ENCODE measurements at places on chromosomes 7 and 10.

DNA sequence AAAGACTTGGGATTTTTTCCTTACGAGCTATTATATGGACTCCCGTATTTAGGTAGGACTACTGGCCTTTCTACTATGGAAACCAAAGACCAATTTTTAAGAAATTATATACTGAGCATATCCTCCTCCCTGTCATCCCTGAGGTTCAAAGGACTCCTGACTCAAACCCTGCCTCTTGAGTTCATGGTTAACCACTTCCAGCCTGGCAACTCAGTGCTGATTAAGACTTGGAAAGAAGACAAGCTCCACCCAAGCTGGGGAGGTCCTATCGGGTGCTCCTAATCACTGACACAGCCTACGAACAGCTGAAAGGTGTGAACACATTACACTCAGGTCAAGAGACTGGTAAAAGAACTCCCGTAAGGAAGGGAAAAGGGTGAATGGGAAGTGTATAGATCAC lies 66.8 kb downstream of the LYZL2 start:
- no peak for DNase-seq

GRCh38 chr10:33042565-33042964 lies 84.5 kb upstream of the ITGB1 start:
- DNase-seq, result no peak

DNA sequence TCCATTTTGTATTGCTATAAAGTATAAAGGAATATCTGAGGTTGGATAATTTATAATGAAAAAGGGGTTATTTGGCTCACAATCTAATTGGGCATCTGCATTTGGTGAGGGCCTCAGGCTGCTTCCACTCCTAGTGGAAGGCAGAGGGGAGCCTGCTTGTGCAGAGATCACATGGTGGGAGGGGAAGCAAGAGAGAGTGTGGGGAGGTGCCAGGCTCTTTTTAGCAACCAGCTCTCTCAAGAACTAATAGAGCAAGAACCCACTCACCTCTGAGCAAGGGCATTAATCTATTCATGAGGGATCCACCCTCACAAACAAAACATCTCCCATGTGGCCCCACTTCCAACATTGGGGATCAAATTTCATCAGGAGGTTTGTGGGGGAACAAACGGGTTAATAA lies 64.6 kb downstream of the OGDH start:
- no peak for DNase-seq

DNA sequence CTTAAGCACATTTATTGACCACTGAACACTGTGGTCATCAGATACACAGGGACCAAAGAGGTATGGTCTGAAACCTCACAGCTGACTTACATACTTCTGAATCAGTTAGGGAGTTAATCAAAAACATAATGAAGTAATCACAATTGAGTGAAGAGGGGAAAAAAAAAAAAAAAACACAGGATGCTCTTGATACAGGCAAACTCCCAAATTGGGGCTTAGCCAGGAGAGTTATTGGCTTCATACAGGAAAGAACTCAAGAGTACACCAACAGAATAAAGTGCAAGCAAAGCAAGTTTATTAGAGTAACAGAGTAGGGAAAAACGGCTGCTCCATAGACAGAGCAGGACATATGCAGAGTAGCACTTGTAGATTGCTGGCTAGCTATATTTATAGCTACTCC lies 917.0 kb downstream of the CNTNAP2 start:
- no peak for DNase-seq

DNA sequence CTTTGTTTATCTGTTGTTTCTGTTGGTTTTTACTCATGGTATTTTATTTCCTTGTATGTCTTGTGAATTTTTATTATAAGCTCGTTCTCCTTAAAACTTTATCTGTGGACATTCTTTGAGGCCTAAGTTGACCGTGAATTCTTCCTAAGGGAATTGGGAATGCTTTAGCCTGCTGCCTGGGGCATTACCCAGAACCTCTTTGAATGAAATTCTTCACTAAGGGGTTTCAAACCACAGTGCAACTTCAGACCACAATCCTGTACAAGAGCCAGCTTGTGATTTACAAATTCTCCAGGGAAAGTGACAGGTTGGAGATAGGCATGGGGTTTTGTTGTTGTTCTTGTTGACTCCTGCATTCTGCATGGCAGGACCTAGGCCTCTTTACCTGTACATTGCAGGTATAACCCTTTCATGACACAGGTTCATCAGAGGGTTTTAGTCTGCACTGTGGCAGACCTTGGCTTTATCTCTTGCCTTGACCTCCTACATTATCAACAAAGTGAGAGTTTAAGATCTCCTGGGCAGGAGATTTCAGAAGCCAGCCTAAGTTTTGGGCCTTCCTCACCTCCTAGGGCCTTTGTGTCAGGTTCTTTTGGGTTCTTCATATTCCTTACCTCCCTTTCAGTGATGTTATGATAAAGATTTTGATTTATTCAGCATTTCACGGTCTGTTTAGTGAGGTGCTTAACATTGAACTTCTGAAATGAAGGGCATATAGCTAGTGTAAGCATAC lies 70.2 kb downstream of the ABCC2 start:
- no peak for DNase-seq

DNA sequence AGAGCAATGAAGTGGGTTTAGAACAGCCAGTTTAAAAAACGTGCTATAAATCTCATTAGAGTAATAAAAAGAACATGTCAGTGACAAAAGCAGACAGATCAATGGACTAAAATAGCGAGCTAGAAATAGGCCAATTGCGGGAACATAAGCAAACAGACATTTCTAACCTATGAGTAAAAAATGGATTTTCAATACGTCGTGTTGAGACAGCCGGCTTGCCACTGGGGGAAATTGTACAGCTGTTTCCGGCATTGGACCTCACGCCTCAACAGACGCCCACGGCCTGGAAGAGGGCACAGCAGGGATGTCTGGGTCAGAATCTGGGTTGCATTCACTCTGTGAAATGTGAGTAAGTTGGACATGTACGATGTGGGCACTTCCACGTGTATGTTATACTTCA lies 92.9 kb downstream of the SVOPL start:
- DNase-seq, result no peak

DNA sequence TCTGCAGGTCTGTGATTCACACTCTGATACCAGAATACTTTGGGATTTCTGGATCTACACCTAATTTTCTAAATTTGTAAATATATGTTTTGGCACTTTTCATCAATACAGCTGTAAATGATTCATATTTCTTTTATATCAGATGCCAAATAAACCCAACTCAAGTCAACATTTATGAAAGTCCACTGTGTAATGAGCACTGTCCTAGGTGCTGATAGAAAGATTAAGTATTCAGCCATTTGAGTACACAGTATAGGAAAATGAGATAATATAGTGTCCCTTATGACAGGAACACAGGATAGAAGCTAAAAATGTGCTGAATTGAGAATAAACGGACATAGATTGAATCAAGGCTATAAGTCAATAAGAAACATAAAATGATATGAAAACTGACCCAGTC lies 6.4 kb downstream of the ANXA7 start:
- DNase-seq, result no peak
